M059J (cell line): ENCODE measurements at places on chromosomes 6 and 20. TPM values are rescaled to one million over a fixed set of nuclear protein-coding genes. Genes with fewer than 3 reads are reported as not detected.

DNA sequence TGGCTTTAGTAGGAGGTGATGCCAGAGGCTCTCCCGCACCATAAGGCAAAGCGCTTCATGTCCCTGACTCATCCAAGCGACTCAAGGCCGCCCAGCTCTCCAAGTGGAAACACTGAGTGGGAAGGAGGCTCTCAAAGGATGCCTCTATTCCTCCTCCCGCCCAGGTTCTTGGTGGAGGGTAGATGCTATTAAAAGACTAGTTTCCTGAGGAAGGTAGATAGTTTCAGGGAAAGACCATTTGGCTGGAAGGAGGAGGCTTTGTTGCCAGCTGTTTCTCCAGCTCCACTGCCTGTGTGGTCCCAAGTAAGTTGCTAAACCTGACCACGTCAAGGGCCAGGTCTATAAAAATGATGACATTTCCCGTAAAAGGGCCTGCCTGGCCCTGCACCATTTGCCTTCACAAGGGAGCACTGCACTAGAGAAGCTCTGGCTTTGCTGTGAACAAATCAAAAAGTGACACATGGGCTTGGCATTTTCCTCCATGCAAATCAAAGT lies 48.2 kb downstream of the GMDS start:
- peak; percentile 80 for DNase-seq

DNA sequence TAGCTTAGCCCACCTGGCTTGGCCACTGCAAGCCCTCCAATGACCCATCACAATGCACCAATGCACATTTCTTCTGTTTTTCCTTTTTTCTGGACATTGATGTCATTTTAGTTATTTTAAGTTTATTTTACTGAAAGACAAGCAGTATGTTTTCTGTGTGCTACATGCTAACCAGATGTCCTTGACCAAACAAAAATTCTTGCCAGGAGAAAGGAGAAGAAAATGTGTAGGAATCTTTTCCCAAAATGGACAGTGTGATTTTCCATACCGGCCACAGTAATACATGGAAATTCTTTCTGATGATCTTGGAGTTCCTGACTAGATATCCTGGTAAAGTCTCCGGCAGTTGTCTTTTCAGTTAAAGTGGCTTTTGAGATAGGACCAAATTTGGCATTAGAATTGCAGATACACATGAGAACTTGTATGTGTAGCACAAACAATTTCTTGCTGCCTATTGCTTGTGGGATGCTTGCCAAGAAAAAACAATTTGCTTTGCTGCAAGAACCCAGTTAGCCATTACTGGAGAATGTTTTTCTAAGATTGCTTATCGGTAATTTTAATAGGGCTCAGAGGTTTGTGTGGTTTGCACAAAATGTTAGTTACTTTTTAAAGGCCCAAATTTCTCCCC lies 696.5 kb upstream of the CITED2 start:
- peak; percentile 96 for DNase-seq

GRCh38 chr6:83781506-83781905 lies 71.7 kb upstream of the RIPPLY2 start:
- DNase-seq: no peak

Gene PNLDC1
- not detected in 2 replicates for total RNA-seq

Gene DACT2
- not detected in 2 replicates for total RNA-seq

DNA sequence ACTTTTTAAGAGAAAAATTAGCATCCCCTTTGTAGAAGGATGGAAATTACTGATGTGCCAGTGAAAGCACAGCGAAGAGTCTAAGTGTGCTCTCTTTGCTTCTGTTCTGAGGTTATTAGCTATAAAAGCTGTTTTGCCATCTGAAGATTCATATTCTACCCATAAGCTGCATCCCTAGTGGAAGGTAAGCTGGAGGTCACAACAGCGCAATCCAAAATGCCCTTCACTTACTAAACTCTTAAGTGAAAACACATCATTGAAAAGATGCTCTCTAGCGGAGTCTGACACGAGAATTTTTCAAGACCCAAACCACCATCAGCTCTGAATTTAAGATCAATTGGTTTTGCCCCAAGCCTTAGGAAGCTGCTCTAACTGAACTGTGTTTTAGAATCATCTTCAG lies 113.5 kb downstream of the ZMYND8 start:
- no peak for DNase-seq

DNA sequence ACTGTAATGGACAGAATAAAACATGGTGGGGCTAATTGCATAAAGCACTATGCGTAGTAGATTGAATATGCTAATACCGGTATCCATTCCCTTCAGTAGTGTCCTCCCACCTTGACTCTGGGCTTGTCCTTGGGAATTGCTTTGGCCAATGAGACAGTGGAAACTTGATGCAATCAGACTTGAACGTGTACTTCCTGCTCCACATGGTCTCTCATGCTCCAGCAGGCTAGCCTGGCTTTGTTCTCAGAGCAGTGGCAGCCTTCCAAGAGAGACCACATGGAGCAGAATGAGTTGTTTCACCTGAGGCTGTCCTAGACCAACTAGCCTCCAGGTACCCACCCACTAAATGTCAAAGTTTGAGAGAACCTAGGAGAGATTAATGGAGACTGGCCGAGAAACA lies 37.0 kb upstream of the BTBD3 start:
- DNase-seq: peak; percentile 66

DNA sequence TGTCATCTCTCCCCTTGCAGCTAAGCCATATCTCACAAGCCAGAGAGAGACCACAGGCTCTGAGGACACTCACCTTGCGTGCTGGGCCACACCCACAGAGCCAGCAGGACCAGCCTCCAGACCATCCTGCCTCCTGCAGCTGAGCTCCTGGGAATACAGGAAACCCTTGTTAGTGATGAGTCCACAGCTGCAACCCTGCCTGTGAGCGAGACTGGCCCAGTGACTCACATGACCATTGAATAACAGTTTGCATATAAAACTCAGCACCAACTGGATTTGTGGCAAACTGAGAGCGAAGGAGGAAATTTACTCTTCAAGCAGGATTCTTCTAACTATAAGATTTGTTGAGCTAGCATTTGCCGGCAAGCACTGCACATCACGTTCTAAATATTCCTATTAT lies 3.0 kb downstream of the THBS2 start:
- DNase-seq: peak; percentile 96

DNA sequence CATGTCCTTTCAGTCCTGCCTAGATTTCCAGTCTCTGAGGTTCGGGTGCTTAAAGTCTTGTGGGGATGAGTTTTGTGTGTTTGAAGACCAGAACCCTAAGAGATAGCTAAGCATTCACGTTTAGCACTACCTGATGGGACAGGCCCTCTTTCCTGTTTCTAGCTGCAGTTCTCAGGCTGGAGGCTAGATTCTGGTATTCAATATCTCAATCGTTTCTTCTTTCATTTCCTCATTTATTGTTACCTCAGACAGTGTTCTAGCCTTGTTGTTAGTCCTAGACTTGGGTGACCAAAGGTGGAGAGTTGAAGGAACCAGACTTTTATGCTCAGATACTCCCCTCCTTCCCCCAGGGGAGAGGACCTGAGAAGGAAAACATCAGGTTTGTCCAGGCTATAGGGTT lies 16.8 kb downstream of the CEP250 start:
- DNase-seq: no peak

Gene NINL
- total RNA-seq: 5.1 and 9.6 TPM in 2 replicates

GRCh38 chr6:33905071-33905609 lies 101.3 kb upstream of the MLN start:
- DNase-seq: no peak

Gene PACRG
- 0.12 TPM in 1 of 2 replicates, not detected in the other for total RNA-seq

- DNase-seq: peak; percentile 93
Measured at GRCh38 chr20:48831718-48832404, 4.1 kb upstream of the PREX1 start.
